Stimulated activated CD4-positive, alpha-beta T cell treated with anti-CD3 and anti-CD28 coated beads, Interleukin-15, amount 100 ng/mL, for 48 hours (primary cell): ENCODE measurements at places on chromosomes 11 and 22.

DNA sequence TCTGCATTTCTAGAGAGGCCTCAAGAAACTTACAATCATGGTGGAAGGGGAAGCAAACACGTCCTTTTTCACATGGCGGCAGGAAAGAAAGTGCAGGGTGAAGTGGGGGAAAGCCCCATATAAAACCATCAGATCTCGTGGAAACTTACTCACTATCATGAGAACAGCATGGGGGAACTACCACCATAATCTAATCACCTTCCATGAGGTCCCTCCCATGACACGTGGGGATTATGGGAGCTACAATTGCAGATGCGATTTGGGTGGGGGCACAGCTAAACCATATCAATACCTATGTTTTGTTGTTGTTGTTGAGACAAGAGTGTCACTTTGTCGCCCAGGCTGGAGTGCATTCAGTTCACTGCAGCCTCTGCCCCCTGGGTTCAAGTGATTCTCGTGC, 29.9 kb downstream of the SFI1 start:
- DNase-seq, result peak; percentile 42

DNA sequence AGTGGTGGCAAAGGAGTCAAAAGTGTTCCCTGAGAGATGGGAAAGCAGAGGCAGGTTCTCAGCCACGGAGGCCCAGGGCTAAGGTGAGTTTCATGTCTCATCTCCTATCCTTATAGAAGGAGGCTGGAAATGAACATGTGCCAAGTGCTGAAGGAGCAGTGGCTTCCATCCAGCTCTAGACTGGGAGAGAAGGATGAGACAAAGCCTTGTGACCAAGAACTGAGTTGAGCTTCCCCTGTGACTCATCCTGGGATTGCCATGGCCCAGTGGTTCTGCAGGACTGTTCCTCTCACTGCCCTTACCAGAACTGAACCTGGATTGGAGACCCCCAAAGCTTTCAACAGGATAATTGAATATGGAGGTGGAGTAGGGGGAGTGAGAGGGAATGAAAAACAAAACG, 16.7 kb upstream of the OR9Q1 start:
- DNase-seq, result no peak

- DNase-seq, result no peak
These were observed 32.9 kb upstream of the RELT start for GRCh38 chr11:73343076-73343873.

- no peak for DNase-seq
These were observed 1.2 kb upstream of the MYO7A start for GRCh38 chr11:77126861-77127234.

DNA sequence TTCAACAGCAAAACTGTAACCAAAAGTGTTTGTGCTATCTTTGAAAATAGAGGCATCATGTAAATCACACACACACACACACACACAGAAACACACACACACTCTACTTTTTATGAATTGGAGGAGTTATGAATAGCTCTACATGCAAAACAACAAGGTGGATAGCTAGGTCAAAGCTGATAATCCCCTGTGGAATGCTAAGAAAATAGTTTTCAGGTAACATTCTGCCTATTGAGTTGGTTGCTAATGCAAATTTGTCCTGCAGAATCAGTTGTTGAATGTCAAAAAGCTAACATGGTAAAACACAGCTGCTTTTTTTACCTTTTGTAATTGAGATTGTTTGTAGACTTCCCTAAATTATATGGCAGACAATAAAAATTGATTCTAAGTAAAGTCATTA, 1658.4 kb upstream of the RAG2 start:
- no peak for DNase-seq

- DNase-seq, result no peak
These were observed 2.2 kb upstream of the DDX10 start for GRCh38 chr11:108662700-108663099.

- DNase-seq, result no peak
These were observed 7.5 kb downstream of the ME3 start for GRCh38 chr11:86664930-86665329.

DNA sequence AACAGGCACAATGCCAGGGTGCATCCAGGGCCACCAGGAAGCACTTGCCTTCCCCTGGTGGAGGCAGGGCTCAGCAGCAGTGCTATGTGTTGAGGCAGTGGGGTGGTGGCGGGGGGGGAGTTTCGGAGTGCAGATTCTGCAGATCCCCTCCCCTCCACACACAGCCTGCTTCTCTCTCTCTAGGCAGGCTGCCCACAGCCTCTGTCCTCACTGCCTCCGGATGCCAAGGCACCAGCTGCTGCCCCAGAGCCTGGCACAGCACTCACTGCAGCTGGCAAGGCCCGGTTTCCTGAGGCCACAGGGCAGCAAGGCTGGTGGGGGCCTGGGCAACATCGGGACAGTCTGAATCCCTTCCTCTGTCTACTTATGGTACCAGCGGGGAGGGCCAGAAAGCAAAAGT, 35.8 kb downstream of the NRXN2 start:
- DNase-seq, result no peak

DNA sequence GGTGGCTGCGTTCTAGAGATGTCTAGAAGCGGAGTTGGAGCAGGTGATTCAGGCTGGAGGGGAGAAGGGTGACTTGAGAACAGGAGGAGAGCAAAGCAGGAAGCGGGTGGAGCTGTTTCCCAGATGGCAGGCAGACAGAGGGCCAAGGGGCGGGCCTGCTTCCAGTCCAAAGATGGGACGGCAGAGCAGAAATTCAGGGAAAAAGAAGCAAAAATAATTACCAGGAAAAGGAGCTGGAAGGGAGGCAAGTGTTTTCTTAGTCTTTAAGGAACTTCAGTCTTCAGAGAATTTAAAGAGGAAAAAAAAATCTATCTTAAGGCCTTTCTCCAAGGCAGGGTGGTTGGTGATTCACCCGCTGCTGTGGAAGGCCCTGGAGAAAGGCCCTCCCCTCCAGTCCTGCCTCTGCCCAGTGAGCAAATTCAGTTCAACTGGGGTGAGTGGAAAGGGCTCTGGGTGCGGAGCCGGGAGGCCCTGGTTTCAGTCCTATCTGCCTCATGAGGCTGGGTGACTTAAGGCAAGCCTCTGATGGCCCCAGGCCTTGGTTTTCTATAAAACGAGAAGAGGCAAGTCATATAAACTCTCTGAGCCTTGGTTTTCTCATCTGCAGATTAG, 4.5 kb upstream of the CREB3L1 start:
- DNase-seq, result no peak

GRCh38 chr11:112856591-112856990, 104.6 kb upstream of the NCAM1 start:
- DNase-seq, result no peak

- DNase-seq, result no peak
These were observed 1.9 kb downstream of the MAP4K2 start for GRCh38 chr11:64801158-64801464.

GRCh38 chr11:8766043-8766987, 83.7 kb downstream of the RPL27A start:
- no peak for DNase-seq

DNA sequence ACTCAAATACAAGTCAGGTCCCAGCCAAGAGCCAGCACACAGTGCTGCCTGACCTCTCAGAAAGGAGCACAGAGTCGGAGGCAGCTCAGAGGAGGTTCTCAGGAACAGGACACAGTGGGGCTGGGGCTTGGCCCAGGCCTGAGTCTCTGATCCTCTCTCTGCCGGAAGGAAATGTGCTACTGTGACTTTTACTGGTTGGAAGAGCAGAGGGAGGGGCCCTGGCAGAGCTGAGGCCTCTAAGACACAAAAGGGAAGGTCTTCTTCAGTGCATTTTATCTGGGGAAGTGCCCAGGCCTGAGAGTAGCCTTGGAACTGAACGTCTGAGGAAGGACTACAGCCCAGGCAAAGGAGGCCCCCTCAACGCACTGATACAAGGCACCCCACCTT, 16.2 kb upstream of the CASTOR1 start:
- no peak for DNase-seq

GRCh38 chr11:33402066-33402465, 144.9 kb downstream of the HIPK3 start:
- DNase-seq, result no peak

GRCh38 chr22:38601221-38601764, 31.3 kb upstream of the DMC1 start:
- no peak for DNase-seq

DNA sequence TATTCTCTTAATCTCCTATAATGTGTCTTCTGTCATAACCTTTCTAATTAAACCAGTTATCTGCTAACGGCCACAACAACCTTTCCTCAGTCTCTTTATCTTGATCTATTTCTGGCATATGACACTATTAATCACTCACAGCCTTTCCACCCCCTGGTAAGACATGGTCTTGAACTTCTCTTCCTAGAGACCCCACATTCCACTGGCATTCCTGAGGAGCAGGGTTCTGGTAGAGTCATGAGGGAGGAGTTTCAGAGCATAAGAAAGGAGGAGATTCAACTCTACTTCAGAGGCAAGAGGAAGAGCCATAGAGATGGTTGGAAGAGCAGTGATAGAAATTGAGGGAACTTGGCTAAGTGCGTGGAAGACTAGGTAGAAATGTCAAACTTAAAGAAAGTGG, 325.6 kb downstream of the BLID start:
- DNase-seq, result no peak

GRCh38 chr11:118153516-118153915, 893 bp upstream of the SCN4B start:
- DNase-seq, result no peak

GRCh38 chr11:121070951-121071845, 29.8 kb upstream of the TECTA start:
- DNase-seq, result no peak

- no peak for DNase-seq
These were observed 74.2 kb downstream of the STIM1 start for GRCh38 chr11:3929649-3930048.

DNA sequence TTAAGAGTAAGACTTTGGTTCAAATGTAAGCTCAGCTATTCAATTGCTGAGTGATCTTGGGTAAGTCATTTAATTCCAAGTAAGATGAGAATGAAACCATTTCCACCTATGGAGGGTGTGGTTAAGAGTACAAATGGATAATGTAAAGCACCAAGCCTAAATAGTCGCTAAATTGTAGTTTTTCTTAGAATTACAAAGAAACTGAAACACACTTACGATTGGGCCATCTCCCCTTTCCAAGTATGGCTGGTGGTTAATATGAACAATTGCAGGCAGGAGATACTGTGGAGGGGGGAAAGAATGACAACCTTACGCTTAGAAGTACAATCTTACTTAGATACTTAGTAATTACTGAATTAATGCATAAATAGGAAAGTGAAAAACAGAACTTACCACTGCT, 8.2 kb downstream of the DDX17 start:
- DNase-seq, result no peak

DNA sequence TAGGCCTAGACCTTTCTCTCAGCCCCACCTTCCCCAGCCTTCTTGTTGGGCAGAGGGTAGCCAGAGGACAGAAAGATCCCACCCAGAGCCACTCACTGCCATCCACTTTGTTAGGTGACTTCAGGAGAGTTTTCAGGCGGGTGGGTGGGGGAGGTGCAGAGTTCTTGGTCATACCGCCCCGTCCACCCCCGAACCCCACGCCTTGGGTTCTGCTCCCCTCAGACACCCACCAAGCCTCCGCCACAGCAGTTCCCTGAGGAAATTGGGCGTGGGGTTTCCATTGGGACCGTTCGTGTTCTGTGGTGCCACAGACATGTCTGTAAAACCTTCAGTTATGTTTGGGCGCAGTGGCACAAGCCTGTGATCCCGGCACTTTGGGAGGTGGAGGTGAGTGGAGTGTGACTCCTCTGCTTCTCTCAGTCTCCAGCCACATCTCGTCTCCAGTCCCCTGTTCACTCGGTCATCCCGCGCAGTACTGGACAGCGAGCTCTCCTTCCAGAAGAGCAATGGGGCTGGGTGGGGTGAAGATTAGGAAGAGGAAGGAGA, 1.5 kb downstream of the MIF start:
- no peak for DNase-seq

- DNase-seq, result no peak
These were observed at the start of gene FADS3 for GRCh38 chr11:61891331-61892084. Gene FADS3 (minus strand): TSS chr11:61891545. CDS start chr11:61891381, 164 bp downstream.

- no peak for DNase-seq
These were observed 16.6 kb upstream of the STK33 start for GRCh38 chr11:8610532-8611116.

DNA sequence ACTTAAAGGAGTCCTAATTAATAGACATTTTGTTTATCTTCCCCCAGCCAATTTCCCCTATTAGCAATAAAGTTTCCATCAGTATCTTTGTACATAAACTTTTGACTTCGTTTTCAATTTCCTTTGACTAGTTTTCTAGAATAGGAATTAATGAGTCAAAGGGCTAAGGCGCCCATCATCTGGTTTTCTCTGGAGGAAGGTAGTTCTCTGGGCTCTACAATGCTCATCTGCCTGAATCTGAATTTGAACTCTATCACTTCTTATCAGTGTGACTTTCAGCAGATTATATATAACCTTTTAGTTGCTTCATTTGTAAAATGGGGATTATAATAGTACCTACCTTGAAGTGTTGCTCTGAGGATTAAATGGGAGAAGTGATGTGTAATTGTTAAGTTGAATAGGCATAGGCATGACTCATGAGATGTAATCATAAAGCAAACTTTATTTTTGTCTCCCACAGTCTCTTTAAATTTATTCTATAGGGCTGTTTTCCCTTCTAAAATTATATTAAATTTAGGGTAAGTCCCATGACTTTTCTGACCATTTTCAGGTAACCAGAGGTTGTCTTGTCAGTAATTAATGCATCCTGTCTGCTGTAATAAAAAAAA, 5.8 kb upstream of the TUB start:
- DNase-seq, result no peak

- no peak for DNase-seq
These were observed 6.5 kb downstream of the MS4A8 start for GRCh38 chr11:60705895-60706294.

DNA sequence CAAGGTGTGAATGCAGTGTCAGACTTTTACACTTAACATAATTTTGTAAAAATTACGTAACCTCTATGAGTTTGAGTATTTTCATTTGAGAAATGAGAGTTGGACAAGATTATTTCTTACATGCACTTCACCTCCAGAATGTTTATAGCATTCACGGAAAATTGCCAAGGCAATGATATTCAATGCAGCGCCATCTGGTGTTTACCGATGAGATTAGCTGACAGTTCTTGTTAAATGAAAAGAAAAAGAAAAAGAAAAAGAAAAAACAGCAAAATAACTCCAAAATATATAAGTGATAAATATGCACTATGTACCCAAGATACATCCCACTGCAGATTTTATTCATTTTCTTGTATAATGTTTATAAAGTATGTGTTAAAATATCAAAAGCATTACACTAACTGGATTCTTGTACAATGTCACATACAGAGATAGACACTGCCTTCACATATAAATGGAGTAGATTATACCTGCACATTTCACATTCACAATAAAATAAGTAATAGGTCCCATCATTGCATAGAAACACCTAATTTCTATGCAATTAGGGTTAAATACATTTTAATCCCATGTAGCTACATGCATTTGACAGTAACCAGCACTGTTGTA, 976.3 kb upstream of the FAT3 start:
- DNase-seq, result no peak

GRCh38 chr11:47204637-47204989, 10.2 kb upstream of the DDB2 start:
- DNase-seq, result no peak

- peak; percentile 44 for DNase-seq
These were observed 840 bp downstream of the GRAMD1B start for GRCh38 chr11:123430721-123431497.

GRCh38 chr11:266676-267439, 11.3 kb upstream of the NLRP6 start:
- DNase-seq, result no peak

GRCh38 chr11:101880222-101880621, 34.6 kb upstream of the CEP126 start:
- DNase-seq, result no peak

- no peak for DNase-seq
These were observed 7.2 kb downstream of the ARHGEF12 start for GRCh38 chr11:120343429-120343828.

- no peak for DNase-seq
These were observed 63.2 kb upstream of the EED start for GRCh38 chr11:86181379-86181778.
